ENCODE measurements at places on chromosomes 6 and 20. TPM values are rescaled to one million over a fixed set of nuclear protein-coding genes. Genes with fewer than 3 reads are reported as not detected.

Gene ELOVL2
- total RNA-seq, result 1.6 TPM

Gene PLCB4
- 3.2 TPM for total RNA-seq

GRCh38 chr6:87200469-87201175 lies 45.3 kb downstream of the ZNF292 start:
- peak; percentile 55 for DNase-seq

GRCh38 chr20:63737945-63738686 lies 1.5 kb upstream of the SLC2A4RG start:
- no peak for DNase-seq

DNA sequence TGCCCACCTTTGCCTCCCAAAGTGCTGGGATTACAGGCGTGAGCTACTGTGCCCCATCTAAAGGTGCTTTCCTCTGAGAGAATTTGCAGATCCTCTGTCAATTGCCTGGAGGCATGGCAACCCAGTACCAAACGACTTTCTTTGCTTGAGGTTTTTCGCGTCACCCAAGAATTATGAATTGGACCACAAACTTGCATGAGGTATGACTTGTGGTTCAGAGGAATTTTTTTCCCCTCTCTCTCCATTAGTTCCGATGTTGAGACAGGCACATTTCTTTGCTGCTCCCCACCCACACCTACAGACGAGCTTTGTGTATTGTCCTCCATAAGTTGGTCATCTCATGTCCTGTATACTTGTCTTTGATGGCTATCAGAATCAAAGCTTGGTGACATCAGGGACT lies 11.8 kb upstream of the SCAF8 start:
- peak; percentile 57 for DNase-seq

DNA sequence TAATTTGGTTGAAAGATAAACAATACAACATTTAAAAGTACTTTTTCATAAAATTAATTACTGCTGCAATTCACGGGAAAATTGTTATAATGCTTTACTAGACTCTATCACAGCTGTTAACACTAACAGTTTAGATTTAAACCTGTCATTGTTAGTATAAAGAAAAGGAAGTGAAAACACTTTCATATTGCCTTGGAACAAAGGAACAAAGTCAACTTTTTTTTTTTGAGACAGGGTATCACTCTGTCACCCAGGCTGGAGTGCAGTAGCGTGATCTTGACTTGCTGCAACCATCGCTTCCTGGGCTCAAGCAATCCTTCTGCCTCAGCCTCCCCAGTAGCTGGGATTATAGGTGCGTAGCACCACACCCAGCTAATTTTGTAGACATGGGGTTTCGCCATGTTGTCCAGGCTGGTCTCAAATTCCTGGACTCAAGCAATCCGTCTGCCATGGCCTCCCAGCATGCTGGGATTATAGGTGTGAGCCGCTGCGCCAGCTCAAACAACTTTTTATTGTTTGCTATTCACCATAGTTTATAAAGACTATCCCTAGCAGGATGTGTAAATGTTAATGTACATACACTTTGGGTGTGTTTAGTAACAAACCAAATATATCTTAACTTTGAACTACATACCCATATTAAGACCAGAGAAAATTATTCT lies 22.1 kb downstream of the SLC35A1 start:
- no peak for DNase-seq
